IMR-90 (cell line): ENCODE measurements at places on chromosomes 1 and 21. TPM values are rescaled to one million over a fixed set of nuclear protein-coding genes. Genes with fewer than 3 reads are reported as not detected.

The KIF14 gene
- 4.7 and 10.8 TPM in 2 replicates for total RNA-seq

- no peak overlapping the region for H3K27ac ChIP-seq
- H3K4me3 ChIP-seq, result no peak overlapping the region
- no peaks in the 10 kb centered on the region for H3K4me1 ChIP-seq
- no peak for DNase-seq
- H3K27me3 ChIP-seq, result peaks cover 8% of the 10 kb centered on the region
- no peaks in the 10 kb centered on the region for H3K36me3 ChIP-seq
Measured at GRCh38 chr1:234217316-234217840, 155.9 kb upstream of the COA6 start.

GRCh38 chr1:87136607-87137341 is 191.9 kb upstream of the LMO4 start:
- H3K4me1 ChIP-seq, result peaks cover 2% of the 10 kb centered on the region; the same call in 1 of the 2 replicates
- DNase-seq, result no peak
- H3K36me3 ChIP-seq, result no peaks in the 10 kb centered on the region
- H3K4me3 ChIP-seq, result no peak overlapping the region
- H3K27ac ChIP-seq, result no peak overlapping the region

DNA sequence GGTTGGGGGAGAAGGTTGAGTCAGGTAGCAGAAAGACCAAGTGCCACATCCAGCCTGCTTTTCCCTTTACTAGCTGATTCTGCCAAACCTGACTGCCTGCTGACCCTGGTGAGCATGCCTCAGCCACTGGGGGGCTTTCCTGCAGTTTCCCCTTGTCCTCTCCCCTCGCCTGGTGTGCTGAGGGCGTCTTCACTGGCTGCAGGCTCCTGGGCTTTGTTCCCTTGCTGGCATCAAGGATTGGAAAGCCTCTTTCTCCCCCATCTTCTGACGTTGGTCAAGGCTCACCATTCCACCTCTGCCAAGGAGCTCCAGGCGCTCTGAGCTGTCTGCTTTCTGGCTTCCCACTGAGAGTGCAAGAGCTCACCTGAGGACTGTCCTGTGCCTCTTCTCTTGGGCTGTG is 28.4 kb downstream of the MAN1C1 start:
- no peaks in the 10 kb centered on the region for H3K27me3 ChIP-seq
- H3K4me3 ChIP-seq, result no peak overlapping the region
- no peak overlapping the region for H3K27ac ChIP-seq
- no peak for DNase-seq
- peaks cover 10% of the 10 kb centered on the region; the same call in 1 of the 2 replicates for H3K36me3 ChIP-seq

DNA sequence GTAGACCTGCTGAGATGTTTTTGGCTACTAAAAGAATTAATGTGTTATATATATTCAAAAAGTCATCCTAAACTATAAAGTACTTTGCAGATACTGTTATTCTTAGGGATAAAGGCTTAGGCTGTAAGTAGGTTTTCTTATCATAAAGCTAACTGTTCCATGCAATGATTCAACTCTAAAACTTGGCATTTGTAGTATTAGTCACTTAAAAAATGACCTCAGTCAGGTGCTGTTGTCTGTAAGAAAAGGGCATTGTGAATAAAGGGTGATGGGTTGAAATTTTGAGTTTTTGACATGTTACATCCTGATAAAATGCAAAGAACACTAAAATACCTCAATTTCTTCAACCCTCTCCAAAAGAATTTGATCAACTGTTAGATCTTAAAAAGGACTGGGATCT is 32.9 kb downstream of the ADCY10 start:
- DNase-seq, result peak; percentile 69
- no peaks in the 10 kb centered on the region for H3K36me3 ChIP-seq
- H3K4me1 ChIP-seq, result peaks cover 10% of the 10 kb centered on the region
- H3K27me3 ChIP-seq, result no peaks in the 10 kb centered on the region

- no peaks in the 10 kb centered on the region for H3K27me3 ChIP-seq
- H3K4me1 ChIP-seq, result peaks cover 26% of the 10 kb centered on the region
- DNase-seq, result peak; percentile 36
- no peak overlapping the region for H3K4me3 ChIP-seq
Measured at GRCh38 chr1:158071138-158071537, 77.7 kb downstream of the KIRREL1 start.

DNA sequence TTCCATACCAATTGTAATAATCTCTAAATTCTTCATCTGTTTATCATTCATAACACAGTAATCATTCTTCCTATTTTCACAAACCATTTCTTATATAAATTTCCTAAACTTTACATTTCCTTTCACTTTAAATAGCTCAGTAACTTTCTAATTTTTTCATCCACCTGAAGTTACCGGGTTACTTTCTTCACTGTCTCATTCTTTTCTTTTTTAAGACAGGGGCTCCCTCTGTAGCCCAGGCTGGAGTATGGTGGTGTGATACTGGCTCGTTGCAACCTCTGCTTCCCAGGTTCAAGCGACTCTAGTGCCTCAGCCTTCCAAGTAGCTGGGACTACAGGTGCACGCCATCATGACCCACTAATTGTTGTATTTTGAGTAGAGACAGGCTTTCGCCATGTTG is 41.3 kb downstream of the RERE start:
- no peaks in the 10 kb centered on the region for H3K36me3 ChIP-seq
- DNase-seq, result no peak
- no peak overlapping the region for H3K27ac ChIP-seq

- peaks cover 5% of the 10 kb centered on the region for H3K4me1 ChIP-seq
- no peak overlapping the region for H3K27ac ChIP-seq
- H3K27me3 ChIP-seq, result no peaks in the 10 kb centered on the region
Measured at GRCh38 chr21:32474179-32475059, 61.9 kb downstream of the EVA1C start.

GRCh38 chr1:245953876-245954660 is 553.0 kb downstream of the SMYD3 start:
- peaks cover 6% of the 10 kb centered on the region; the same call in 1 of the 2 replicates for H3K4me1 ChIP-seq
- H3K27ac ChIP-seq, result peak overlapping the region; percentile 56; the same call in 1 of the 2 replicates
- no peaks in the 10 kb centered on the region for H3K36me3 ChIP-seq
- no peak for DNase-seq
- no peaks in the 10 kb centered on the region for H3K27me3 ChIP-seq

DNA sequence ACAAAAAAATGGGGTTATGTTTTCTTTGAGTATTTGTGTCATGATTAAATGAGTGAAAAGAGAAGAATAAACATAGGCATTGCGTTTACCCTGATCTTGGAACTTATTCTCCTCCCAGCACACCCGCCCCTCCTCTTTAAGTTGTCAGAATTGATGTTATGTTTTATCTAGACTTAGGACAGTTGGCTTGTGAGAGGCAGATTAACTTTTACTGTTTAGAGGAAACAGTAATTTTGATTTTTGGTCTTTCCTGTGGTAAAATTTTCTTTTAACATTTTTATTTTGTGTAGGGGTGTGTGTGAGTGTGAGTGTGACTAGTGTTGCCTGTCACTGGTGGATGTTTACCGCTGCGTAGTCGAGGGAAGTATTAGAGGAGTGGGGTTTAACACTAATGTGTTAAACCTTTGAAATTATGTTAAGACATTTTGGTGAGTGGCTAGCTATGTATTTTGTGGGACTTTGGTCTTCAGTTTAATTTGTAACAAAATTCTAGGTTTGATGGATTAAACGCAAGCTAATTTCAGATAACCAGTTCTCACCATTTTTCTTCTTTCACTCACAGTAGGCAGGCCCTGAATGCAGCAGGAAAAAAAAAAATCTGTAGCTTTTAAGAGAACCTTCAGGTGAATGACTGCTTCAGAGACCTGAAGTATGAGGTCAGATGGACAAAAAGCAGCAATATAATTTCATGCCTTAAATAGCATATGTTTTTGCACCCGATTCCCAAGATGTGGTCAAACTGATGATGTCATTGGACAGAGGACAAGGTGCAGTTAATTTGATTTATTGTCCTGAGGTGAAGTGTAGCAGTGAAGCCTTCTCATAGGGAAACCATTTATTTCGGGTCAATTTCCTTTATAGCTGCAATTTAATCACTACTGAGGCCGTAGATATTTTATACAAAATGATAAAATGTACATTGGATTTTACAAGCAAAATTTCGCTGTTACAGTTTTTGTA is 2.7 kb downstream of the POU2F1 start:
- no peaks in the 10 kb centered on the region for H3K27me3 ChIP-seq
- DNase-seq, result peak; percentile 21
- no peak overlapping the region for H3K27ac ChIP-seq
- no peaks in the 10 kb centered on the region for H3K36me3 ChIP-seq

- H3K36me3 ChIP-seq, result peaks cover 6% of the 10 kb centered on the region
- H3K4me1 ChIP-seq, result no peaks in the 10 kb centered on the region
- no peak overlapping the region for H3K4me3 ChIP-seq
- H3K27ac ChIP-seq, result no peak overlapping the region
- no peak for DNase-seq
Measured at GRCh38 chr1:62652387-62652786, 35.8 kb downstream of the DOCK7 start.

GRCh38 chr1:198922638-198923430 is 284.0 kb downstream of the PTPRC start:
- peaks cover 2% of the 10 kb centered on the region; the same call in 1 of the 2 replicates for H3K36me3 ChIP-seq
- no peak overlapping the region for H3K27ac ChIP-seq
- H3K27me3 ChIP-seq, result no peaks in the 10 kb centered on the region
- H3K4me1 ChIP-seq, result 0 out of 2 replicates have a peak, but pooled peaks cover 2% of the 10 kb centered on the region

The SMG7 gene
- 20.8 and 22.6 TPM in 2 replicates for total RNA-seq

GRCh38 chr1:85289848-85290335 is 13.5 kb upstream of the BCL10 start:
- no peak for DNase-seq
- H3K27me3 ChIP-seq, result no peaks in the 10 kb centered on the region
- no peak overlapping the region for H3K4me3 ChIP-seq
- no peak overlapping the region for H3K27ac ChIP-seq
- H3K36me3 ChIP-seq, result no peaks in the 10 kb centered on the region

DNA sequence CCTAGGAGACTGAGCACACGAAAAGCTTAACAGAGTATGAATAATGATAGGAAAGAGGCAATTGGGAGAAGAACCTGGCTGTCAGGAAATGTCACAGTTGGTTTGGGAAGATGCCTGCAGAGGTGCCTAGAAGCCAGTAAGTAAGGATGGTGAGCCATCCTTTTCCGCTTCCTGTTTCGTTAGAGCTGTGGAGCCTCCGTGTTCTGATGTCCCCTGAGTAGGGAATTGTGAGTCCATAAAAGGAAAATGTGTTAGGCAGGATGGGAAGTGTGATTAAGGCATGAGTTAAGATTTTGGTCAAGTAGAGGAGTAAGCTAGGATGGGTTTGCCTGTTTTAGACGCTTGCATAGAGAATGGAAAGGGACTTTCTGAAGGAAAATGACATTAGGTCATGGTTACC is 9.0 kb downstream of the CLIC4 start:
- H3K27me3 ChIP-seq, result no peaks in the 10 kb centered on the region
- peaks cover 21% of the 10 kb centered on the region for H3K4me1 ChIP-seq
- no peak for DNase-seq
- H3K36me3 ChIP-seq, result peaks cover 12% of the 10 kb centered on the region
- no peak overlapping the region for H3K27ac ChIP-seq

The ROR1 gene
- total RNA-seq, result 8.1 and 10.0 TPM in 2 replicates

DNA sequence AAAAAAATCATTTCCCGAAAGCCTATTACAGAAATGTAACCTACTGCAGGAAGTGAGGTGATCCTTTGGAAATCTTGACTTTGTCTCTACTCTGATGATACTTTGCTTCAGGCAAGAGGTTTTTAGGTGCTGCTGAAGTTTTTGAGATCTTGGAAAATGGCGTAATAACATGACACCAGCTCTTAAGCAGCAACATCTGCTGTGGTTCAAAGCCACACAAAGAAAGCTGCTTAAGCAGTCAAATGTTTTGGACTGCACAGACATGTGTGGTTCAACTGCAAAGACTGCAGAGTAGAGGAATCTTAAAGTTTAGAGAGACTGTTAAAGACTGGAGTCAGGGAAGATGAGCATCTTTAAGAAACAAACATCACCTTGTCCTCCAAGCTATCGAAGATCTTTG is 139.0 kb downstream of the RASAL2 start:
- no peaks in the 10 kb centered on the region for H3K36me3 ChIP-seq
- no peaks in the 10 kb centered on the region for H3K27me3 ChIP-seq
- H3K4me3 ChIP-seq, result no peak overlapping the region
- H3K4me1 ChIP-seq, result no peaks in the 10 kb centered on the region

DNA sequence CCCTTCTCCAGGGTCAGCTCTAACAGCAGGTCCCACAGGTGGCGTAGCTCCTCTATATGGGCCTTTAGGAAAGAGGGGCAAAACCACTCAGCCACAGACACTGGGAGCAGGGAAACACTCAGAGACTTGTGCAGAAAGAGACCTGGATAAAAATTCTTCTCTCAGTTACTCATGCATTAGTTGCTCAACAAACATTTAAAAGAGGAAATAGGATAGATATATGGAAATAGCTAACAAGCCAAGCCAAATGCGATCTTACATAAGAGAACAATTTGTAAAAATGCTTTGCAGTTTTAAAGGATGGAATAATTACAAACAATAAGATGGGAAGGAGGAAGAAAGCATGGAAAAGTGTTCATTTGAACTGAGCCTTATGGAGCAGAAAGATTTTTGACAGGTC is 4.9 kb downstream of the SPTA1 start:
- no peaks in the 10 kb centered on the region for H3K27me3 ChIP-seq
- H3K36me3 ChIP-seq, result no peaks in the 10 kb centered on the region
- no peaks in the 10 kb centered on the region for H3K4me1 ChIP-seq
- no peak overlapping the region for H3K27ac ChIP-seq

The CD247 gene
- not detected in 2 replicates for total RNA-seq

DNA sequence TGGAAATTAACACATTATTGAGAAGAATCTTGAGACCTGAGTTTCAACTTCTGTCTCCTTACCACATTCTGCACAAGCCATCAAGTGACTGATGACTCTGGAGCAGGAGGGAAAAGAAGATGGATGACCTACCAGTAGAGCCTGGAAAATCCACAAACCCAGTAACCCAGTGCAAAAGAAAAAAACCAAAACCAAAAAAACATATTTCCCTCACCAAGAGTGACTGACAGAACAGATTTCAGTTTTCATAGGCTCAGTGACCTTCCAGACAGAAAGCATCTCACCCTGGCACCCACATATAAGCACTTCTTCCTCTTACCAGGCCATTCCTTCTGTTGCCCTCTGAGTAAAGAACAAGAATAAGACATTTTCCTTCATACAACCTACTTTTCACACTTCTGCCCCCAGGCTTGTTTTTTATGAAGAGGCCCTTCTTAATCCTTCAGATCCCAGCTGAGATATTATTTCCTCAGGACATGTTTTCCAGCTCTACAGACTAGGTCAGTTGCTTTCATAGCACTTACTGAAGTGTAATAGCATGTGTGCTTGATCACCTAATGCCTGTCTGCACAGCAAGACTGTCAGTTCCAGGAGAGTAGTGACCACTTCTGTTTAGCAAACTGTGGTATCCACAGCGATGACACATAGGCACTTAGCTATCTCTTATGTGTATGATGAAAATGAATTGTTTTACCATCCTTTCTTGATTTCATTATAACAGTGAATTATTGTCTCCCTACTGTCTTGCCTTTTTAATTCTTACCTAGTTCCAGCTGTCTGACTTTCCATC is 4.0 kb downstream of the TSACC start:
- H3K4me3 ChIP-seq, result no peak overlapping the region
- H3K27ac ChIP-seq, result no peak overlapping the region
- peaks cover 22% of the 10 kb centered on the region for H3K27me3 ChIP-seq
- peaks cover 2% of the 10 kb centered on the region; the same call in 1 of the 2 replicates for H3K4me1 ChIP-seq
